ENCODE measurements at places on chromosomes 6 and 20.

GRCh38 chr6:1231941-1232340 is 80.0 kb upstream of the FOXQ1 start:
- peak; percentile 38 for DNase-seq

DNA sequence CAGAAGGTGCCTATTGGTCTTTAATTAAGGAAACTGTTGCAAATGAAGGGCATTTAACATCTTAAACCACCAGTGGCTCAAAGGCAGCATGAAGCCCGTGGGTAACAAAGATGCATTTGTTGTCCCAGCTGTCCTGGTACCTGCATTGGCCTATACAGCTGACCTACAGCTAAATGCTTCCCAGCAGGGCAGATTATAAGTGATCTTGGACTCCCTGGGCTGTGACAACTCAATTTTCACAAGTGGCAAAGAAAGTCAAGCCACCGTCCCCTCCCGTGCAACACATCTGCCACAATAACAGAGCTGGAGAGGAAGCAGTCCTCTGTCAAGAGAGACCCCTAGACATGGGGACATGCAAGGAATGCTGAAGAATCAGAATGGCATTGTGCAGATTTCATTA is 31.5 kb upstream of the EDN3 start:
- DNase-seq, result no peak

- no peak for DNase-seq
Measured at GRCh38 chr6:45496085-45496433, 118.3 kb upstream of the SUPT3H start.

GRCh38 chr6:65746302-65746701 is 39.3 kb upstream of the EYS start:
- DNase-seq, result no peak

DNA sequence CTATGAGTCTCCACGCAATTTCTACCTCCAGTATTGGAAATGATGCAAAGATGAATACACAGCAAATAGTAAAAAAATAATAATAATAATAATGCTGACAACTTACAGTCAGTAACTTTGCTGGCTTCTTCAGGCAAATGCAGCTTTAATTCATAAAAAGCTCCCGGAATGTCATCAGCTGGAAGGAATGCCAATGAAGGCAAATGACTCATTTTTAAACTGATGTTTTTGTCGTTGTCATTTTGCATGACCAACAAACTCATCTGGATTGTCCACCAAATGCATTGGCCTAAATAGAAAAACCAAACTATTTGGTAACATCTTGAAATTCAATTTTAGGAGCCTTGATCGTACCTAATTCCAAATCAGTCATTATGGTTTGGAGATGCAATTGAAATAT is 217.1 kb downstream of the ALDH8A1 start:
- no peak for DNase-seq

DNA sequence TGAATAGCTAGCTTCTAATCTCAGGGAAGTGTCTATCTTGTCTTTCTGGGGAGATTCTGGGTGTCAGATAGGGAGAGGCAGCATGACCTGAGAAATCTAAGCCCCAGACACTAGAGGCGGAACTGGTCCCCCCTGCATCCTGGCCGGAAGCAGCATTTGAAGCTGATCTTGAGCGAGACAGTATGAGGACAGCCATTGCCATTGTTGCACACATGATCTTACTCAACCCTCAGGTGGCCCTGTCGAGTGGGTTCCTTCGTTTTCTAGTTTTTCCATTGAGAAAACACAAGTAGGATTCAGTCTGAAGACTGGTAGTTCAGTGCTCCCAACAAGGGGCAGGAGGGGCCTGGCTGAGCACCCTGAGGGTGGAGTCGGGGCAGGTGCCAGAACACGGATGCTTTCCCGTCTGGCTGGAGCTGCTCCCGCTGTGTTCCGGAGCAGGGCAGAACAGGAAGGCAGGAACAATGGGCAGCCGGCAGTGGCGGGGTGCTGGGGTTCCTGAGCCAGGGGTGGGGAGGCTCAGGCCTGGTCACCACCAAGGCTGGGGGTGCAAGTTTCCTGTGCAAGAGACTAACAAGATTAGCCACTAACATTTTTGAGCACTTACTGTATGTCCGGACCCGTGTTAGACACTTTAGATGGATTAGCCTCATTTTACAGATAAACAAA is 7.9 kb upstream of the SDCBP2 start:
- no peak for DNase-seq

DNA sequence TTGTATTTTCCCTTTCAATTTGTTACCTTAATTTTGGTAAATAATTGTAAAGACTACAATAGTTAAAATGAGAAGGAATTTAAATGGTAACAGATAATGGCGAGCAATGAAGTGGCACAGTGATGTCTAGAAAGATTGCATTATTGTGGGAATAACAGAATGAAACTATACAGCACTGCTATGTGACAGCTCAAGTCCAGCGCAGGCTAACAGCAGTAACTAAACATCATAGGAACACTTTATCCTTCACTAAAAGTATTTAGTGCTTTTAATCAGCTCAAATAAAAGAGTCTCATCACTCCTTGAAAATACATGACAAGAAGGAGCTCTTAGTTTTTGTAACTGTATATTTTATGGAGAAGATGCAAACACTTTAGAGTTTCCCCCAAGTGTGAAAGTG is 190.8 kb downstream of the TENT5A start:
- DNase-seq, result no peak

- no peak for DNase-seq
Measured at GRCh38 chr6:9606435-9607134, 808.3 kb downstream of the TFAP2A start.

- DNase-seq, result peak; percentile 67
Measured at GRCh38 chr20:1894951-1895673, at the start of gene SIRPA. Gene SIRPA, plus strand, starts transcription at chr20:1895407. Its CDS starts 41 bp downstream, at chr20:1895448.
